ENCODE measurements at places on chromosomes 3 and 15.

GRCh38 chr15:100794008-100794407, 85.6 kb upstream of the ALDH1A3 start:
- no peak for DNase-seq

DNA sequence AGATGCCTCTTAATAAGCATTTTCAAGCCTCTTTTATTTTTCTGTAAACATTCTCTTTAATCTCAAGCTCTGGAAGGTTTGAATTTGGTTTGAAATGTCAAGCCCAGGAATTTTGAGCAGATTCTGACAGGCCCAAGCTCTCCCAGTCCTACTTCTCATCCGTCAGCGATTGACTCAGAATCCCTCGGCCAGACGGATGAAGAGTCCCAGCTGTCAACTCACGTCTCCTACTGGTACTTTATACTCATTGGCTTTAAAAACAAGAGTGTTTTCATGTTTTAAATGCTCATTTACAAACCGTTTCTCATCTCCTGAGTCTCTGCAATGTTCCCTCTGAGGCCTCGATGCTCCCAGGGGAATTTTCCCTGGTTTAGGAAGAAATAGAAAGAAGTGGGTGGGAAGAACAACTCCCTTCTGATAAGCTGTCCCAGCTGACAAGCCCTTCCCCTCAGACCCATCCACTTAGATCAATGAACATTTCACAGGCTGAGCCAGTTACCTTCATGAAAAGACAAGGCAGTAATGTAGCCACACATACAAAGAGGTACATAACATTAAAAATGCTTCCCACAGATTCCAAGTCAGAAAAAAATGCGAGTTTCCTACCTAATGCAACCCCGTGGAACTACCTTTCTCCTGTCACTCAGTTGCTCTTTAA, 478.2 kb upstream of the DPH6 start:
- no peak for DNase-seq

GRCh38 chr3:69833591-69833990, 94.3 kb downstream of the MITF start:
- no peak for DNase-seq

DNA sequence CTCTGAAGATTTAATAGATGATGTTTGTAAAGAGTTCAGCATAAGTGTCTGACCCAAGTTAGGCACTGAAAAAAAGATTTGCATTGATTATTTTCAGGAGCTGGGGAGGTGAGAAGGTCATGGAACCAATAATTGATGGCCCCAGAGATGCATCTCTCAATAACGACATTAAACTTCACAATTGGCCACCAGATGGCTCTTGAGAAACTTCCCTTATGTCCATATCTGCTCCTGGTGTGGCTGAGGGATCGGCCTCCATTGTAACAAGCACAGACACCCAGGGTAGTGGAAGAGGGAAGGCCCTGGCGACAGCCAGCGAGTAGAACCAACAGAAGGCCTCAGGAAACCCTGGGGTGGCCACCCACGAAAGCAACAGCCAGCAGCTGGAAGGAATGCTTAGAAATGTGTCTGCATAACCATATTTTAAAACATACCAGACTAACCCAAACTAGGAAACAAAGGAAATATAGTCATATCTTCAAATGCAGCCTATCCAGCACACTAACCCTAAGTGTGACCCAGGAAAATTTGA, 536.7 kb downstream of the SOX2 start:
- no peak for DNase-seq

DNA sequence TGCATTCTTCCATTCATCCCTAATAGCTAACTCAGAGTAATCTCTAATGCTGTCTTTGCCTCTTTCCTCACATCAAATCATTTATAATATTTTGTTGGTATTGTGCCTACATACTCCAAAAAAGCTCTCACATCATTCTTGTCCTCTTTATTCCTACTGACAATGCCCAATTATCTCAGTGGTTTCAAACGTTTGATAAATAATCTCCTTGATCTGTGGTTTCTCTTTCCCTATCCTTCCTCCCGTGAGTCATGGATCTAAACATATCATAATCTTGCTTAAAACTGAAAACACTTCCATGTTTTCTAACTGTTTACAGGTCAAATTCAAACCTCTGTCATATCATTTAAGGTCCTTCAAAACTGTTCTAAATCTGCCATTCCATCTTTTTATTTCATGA, 115.1 kb downstream of the CNTN6 start:
- DNase-seq = no peak

GRCh38 chr15:29534378-29534777, 264.8 kb upstream of the NSMCE3 start:
- no peak for DNase-seq

GRCh38 chr15:45534821-45535220, 12.3 kb upstream of the SLC30A4 start:
- no peak for DNase-seq

DNA sequence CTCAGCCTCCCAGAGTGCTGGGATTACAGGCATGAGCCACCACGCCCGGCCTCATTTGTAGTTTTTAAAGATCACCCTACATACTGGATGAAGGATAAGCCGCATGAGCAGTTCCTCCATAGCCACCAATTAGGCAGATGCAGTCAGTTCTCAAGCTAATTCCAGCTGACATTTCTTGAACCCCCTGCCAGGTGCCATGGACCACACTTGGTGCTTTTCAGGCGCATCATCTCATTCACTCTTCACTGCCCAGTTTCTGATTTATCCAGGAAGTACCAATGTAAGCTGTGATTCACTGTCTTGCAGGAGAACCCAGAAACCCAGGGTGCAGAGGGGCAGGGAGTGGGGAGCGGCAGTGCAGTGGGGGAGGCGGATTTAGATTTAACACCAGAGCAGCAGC, 56.5 kb upstream of the RASA2 start:
- DNase-seq = no peak

DNA sequence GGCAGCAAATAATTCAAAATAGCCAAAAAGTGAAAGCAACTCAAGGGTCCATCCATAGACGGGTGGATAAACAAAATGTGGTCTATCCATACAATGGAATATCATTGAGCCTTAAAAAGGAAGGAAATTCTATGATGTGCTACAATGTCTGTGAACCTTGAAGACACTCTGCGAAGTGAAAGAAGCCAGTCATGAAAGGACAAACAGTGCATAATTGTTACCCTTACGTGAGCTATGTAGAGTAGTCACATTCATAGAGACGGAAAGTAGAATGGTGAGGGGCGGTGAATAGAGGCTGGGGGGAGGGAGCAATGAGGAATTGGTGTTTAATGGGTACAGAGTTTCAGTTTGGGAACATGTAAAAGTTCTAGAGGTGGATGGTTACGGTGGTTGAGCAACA, 18.1 kb downstream of the IGF1R start:
- no peak for DNase-seq

GRCh38 chr3:53079147-53079546, 33.3 kb upstream of the SFMBT1 start:
- DNase-seq = no peak

DNA sequence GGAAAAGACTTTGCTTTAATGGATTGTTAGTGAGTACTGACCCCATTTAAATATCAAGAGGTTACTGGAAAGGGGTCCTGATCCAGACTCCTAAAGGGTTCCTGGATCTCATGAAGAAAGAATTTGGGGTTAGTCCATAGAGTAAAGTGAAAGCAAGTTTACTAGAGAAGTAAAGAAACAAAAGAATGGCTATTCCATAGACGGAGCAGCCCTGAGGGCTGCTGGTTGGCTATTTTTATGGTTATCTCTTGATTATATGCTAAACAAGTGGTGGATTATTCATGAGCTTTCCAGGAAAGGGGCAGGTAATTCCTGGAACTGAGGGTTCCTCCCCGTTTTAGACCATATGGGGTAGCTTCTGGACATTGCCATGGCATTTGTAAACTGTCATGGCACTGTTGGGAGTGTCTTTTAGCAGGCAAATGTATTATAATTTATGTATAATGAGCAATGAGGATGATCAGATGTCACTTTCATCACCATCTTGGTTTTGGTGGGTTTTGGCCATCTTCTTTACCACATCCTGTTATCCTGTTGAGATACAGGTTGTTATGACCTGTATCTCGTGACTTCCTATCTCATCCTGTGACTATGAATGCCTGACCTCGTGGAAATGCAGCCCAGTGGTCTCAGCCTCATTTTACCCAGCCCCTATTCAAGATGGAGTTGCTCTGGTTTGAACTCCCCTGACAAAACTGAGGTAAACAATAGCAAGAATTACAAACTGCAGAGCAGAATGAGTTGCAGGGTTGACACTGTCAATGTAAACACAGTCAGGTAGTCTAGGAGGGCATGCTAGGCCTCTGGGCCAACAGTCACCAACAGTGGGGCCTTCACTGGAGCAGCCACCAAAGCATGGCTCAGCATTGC, 10.3 kb upstream of the GPR160 start:
- DNase-seq = no peak

GRCh38 chr3:16151109-16151508, 23.4 kb upstream of the GALNT15 start:
- no peak for DNase-seq

- no peak for DNase-seq
Measured at GRCh38 chr3:8954938-8955763, 8.1 kb downstream of the RAD18 start.

DNA sequence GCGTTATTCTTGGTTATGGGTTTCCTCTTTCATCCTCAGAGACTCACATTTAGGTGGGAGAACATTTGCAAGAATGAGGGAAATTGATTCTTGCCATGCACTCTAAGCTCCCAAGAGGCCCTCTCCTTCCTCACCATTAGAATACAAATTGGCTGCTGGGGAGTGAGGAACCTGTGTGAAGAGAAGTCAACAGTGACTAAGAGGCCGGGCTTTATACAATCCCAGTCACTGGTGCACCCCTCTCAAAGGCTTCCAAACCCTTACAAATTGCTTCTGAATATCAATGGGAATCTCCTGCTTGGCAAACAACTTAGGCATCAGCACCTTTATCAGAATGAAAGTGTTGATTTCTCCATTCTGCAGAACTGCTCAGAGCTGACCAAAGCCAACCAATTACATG, 16.5 kb upstream of the RGMA start:
- DNase-seq = no peak

- no peak for DNase-seq
Measured at GRCh38 chr3:43953814-43954692, 263.3 kb downstream of the ABHD5 start.

GRCh38 chr15:80480909-80481308, 76.7 kb downstream of the ARNT2 start:
- no peak for DNase-seq

DNA sequence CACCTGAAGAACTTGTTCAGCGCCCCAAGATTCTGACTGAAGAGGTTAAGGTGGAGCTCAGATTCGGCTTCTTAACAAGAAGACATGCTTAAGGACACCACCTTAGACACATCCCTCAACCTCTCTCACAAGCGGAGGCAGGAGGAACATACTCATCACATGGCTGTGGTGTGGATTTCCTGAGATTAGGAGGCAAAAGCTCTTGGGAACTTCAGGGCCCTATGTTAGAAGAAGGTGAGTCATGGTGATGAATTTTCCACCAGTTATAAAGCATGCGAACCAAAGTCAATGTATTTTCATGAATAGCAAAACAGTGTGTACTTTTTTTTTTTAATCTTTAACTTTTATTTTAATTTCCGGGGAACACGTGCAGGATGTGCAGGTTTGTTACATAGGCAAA, 212.2 kb upstream of the SUCLG2 start:
- DNase-seq = no peak

- no peak for DNase-seq
Measured at GRCh38 chr3:64054488-64054887, 31.2 kb upstream of the PSMD6 start.

- DNase-seq = peak; percentile 32
Measured at GRCh38 chr3:194133661-194134230, 2.2 kb upstream of the HES1 start.

- DNase-seq = no peak
Measured at GRCh38 chr3:64575211-64575844, 112.5 kb downstream of the ADAMTS9 start.

- DNase-seq = no peak
Measured at GRCh38 chr3:139771331-139771730, 93.6 kb upstream of the NMNAT3 start.

GRCh38 chr3:54299169-54299935, 177.0 kb downstream of the CACNA2D3 start:
- DNase-seq = no peak

GRCh38 chr15:78167227-78167888, 18.2 kb downstream of the IDH3A start:
- DNase-seq = no peak
